CD4-positive, alpha-beta T cell treated with Interleukin-15 for 1 hour (primary cell): ENCODE measurements at places on chromosomes 3 and 15.

DNA sequence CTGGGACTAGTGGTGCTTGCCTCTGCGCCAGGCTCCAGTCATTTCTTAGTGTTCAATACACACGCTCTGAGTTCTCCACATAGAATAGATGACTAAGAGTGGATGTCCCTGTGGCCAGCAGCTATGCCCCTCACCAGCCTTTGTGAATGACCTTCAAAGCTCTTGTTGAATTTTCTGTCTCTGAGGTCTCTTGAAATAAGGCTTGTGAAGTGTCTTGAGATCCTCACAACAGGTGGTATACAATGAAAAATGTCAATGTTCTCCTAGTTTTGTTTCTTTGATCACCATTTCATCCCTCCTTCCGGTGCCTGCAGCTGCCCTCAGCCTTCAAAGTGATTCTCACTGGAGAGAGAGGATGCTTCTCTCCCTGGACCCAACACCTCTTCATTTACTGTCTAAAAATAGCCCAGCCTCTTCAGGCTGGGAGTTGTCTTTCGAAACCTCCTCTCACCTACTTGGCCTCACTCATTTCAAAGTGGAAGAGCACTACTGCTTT lies 5.4 kb downstream of the MAPKBP1 start:
- no peak for DNase-seq

- DNase-seq = no peak
Observed at GRCh38 chr15:57118013-57118799, 199.8 kb downstream of the TCF12 start.

DNA sequence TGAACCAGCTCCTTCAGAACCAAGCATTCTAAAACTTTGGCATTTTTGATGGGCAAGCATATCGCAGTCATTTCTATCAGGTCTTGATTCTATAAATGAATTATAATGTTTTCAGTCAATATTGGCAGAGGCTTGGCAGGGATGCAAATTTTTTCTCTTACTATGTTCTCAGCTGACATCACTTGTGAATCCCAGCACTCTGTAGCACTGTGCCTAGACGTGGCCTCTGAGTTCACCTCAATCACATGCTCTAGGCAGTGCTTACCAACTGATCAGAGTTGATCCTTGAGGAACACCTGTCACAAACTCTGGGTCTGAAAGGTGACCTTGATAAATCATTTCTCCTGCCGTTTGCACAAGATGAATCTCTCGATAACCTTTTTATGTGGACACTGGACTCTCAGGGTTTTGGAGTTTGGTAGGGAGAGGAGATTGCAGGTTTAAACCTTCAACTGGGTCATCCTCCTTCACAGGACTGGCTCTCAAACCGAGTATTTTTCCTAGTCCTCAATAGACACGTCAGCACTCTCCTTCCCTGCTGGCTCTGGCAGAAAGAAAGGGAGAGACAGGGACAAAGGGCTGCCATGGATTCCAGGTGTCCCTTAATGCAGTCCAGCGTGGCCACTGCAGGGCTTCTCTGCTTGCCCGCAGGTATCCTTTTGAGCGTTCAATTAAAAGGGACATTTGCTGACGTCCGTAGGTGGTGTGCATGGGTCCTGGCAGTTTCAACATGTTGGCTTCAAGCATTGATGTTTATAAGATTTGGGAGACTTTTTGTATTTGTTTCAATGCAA lies 222.3 kb upstream of the CMC1 start:
- no peak for DNase-seq

- no peak for DNase-seq
Observed at GRCh38 chr15:59186501-59186900, 20.1 kb upstream of the LDHAL6B start.

DNA sequence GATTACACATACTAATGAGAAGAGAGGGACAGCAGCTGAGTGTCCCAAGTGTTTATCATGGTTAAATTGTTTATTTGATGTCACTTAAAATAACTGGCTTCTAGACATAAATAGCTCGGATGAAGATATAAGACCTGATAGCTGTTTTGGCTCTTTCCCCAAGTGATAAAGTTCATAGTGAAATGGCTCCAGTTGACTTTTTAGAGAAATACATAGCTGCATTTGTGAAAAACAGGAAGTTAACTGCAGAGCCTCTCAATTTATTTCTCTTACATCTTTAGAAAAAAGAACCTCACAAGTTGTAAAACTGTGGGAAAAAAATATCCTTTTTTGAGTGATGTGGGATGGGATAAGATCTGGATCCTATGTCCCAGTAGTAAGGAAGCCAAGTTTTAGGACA lies 332.9 kb upstream of the RASGRP1 start:
- no peak for DNase-seq

DNA sequence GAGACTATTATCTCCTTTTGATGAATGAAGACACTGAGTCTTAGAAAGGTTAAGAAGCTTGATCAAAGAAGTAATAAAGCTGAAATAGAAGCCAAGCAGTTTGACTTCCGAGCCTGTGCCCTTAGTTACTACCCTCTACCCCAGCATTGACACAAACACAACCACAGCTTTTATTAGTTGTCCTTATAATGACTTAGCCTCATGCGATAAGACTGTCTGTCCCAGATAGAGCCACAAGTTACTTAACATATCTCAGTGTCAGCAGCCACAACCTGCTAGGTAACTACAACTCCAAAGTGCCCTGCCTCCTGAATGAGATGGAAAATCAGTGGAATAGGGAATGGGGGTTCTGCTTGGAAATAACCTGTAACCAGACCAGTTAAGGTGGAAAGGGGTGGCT lies 781.6 kb upstream of the CFAP20DC start:
- DNase-seq = no peak

GRCh38 chr15:55151631-55152030 lies 45.1 kb downstream of the RSL24D1 start:
- DNase-seq = no peak

DNA sequence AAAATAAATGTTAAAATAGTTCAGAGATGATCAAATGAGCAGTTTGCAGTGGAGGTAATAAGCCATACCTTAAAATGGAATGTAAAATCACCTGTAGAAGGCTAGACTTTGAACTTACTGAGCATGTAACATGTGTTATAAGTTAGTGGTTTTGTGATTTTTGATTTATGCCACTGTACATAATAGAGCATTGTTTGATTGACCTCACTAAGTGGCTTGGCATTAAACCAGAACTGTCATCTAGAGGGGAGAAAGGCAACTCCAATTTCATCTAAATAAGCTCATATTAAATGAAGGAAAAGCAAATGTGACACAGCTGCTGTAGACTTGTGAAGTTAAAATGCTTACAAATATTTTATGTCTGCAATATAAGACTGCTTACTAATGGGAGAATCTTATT lies 387.9 kb downstream of the ZIC1 start:
- no peak for DNase-seq

GRCh38 chr15:58147171-58147611 lies 9.0 kb downstream of the AQP9 start:
- DNase-seq = no peak

GRCh38 chr15:41886741-41887140 lies 7.1 kb downstream of the SPTBN5 start:
- DNase-seq = no peak

- no peak for DNase-seq
Observed at GRCh38 chr15:61112231-61112630, 116.9 kb downstream of the RORA start.

DNA sequence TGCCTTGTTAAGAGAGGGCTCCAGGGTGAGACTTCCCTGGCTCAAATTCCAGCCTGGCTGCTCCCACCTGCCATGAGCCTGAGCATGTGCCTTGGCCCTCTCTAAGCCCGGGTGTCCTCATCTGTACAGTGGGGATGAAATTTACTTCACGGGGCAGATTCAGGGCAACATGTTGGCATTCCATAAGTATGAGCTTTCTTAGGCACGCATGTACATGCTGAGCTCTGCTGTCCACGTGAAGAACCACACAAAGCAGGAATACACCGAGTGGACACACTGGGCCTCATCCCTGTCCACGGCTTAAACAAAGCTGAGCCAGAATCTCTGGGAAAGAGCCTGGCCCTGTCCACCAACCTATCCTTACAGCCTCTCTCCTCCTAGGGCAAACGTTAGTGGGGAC lies 167.4 kb downstream of the OSBPL10 start:
- DNase-seq = no peak

DNA sequence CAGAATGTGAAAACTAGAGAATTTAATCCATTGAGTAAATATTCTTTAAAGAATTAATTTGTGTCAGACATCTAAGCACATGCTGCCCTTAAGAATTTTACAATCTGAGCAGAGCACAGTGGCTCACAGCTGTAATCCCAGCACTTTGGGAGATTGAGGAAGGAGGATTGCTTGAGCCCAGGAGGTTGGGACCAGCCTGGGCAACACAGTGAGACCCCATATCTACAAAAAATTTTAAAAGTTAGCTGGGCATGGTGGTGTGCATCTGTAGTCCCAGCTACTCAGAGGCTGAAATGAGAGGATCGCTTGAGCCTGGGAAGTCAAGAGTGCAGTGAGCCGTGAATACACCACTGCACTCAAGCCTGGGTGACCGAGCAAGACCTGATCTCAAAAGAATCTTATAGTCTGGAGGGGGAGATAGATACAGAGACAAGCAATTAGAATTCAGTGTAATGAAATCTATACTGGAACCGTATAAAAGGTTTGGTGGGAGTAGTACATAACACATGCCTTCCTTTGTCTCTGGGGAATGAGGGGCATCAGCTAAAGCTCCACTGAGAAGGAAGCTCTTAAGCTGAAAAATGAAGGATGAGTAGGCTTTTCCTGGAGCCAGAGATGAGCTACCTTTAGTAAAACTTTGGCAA lies 21.2 kb downstream of the ATP11B start:
- DNase-seq = no peak

DNA sequence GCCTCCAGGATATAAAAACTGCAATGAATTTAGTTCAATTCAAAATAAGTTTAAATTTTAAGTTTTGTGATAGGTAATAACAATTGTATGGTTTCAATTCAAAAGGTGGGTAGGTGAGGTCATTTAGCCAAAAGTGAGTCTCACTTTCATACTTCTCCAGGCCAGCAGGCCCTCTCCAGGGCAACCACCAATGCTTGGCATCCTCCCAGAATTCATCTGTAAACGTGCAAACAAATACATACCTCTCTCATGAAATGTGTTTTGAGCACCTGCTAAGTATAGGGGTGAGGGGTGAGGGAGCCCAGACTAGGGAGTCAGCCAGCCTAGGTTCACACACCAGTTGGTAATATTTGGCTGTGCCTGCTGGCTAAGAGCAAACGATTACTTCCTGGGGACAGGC lies 22.0 kb upstream of the RBSN start:
- DNase-seq = no peak

DNA sequence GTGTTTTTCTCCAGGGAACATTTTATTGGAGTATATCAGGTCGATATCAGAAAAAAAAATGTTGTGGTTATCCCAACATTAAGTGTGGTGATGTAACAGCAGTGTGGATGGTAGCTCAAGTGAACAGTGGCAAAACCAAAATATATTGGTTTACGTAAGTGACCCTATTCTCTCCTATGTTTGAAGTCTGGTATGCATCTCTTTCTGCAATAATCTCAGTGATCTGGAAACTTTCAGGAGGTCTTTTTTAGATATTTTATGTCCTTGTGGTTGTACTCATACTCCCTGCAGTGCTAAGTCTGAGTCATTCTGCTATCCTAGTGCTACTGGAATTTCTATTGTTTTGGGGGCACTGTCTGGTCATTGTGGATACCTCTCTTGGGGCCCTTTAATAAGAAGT lies 137.9 kb downstream of the SNRPN start:
- no peak for DNase-seq

DNA sequence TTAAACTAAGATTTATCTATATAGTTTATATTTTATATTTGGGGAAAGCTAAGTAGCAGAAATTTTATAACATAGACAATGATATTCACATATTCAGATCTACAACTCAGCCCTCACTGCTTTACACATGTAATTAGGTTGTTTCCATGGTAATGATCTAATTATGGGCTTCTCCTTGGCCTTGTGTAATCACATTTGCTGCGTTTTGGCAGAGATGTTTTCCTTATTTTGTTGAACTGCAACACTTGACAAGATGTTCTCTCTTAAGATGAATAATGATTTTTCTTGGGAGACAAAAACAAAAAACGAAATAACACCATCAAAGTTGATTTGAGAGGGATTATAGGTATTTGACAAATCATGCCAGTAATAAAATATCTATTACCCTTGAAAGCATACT lies 635.6 kb upstream of the TBL1XR1 start:
- no peak for DNase-seq

DNA sequence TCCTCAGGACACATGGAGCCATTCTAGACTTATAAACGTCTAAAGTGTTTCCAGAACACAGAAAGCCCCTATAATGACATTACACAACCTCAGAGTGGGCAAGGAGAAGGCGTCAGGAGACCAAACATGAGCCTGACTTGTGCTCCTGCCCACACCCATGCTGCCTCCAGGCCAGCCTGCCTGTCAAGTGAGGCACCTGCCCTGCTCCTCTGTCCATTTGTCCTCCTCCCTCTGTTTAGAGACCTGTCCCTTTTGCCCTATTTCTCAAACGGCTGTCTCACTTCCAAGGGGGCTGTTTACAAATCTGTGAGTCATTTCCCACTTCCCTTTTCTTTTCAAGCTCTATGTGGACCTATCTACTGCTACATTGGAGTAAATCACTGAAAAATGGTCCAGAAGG lies 21.0 kb downstream of the ZDHHC3 start:
- DNase-seq = no peak

- no peak for DNase-seq
Observed at GRCh38 chr3:180184816-180185215, 148.1 kb upstream of the PEX5L start.

DNA sequence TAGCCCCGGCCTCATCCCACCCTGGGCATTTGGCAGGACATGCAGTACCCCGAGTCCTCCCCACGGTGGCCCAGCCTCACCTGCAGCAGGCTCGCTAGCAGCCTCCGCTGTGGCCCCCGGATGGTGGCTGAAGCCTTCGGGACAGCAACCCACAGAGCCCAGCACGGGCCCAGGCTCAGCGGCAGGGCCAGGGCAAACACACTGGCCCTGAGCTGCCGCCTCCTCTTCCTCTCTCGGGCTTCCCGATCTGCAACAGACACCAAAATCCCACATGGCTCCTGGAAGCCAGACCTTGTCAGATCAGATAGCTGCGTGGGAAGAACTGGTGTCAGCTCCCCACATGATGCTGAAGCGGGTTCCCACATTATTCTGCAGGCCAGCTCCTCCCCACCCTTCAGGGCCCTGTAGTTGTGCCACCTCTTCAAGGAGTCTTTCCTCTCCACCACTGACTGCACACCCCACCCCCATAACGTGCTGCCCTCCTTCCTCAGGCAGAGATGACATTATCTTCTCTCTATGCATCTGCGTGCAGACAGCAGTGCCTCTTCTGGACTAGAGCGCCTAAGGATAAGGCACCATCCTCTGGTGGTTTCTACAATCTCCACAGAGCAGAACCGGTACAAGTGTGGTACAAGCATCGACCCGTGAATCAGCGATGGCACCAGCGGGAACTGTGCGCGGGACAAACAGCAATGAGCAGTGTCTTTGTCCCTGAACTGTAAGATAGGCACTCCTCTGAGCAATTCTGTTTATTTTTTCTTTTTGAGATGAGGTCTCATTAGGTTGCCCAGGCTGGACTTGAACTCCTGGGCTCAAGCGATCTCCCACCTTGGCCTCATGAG lies 9.5 kb downstream of the TMEM44 start:
- DNase-seq = no peak
